ENCODE measurements at places on chromosomes 11 and 22.
A peak's percentile ranks its signal among the peaks of the same experiment; 100 is the strongest.

- no peak for DNase-seq
Observed at GRCh38 chr11:34013898-34014571, 37.5 kb upstream of the CAPRIN1 start.

- DNase-seq = no peak
Observed at GRCh38 chr11:105490333-105490732, 119.5 kb upstream of the GRIA4 start.

- DNase-seq = no peak
Observed at GRCh38 chr11:76443268-76443980, 1.4 kb upstream of the EMSY start.

DNA sequence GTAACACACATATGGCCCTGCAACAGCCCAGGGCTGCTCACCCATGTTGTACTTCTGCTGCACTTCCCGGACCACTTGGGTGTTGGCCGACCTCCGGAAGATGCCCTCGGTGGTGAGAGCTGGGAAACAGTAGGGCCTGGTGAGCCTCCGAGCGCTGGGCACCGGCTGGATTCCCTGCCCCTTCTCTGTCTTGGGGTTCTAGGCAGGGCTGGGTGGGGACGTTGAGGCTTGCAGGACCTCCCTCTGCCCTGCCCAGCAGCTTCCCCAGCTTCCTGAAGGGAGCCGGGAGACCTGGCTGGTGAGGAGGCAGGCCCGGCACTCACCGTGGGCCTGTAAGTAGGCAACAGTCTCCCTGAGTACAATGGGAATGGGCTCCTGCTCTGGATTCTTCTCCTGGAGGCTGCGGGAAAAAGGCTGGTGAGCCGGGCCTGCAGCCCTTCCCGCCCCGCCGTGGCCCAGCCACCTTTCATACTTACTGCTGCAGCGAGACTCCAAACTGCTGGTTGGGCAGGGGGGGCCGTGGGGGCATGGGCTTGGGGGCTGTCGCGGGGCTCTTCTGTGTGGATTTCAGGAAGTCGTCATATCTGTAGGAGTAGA, 20.2 kb downstream of the ARHGAP1 start:
- no peak for DNase-seq

GRCh38 chr11:1565173-1565903, 6.7 kb downstream of the DUSP8 start:
- no peak for DNase-seq

GRCh38 chr22:30208631-30209603, 37.6 kb downstream of the LIF start:
- DNase-seq = peak; percentile 85

- peak; percentile 92 for DNase-seq
Observed at GRCh38 chr11:127003260-127003981, 2.9 kb upstream of the KIRREL3 start.
